LHCN-M2 (cell line): ENCODE measurements at places on chromosomes 2 and 18. TPM values are rescaled to one million over a fixed set of nuclear protein-coding genes. Genes with fewer than 3 reads are reported as not detected.

- no peak for DNase-seq
Measured at GRCh38 chr2:238987352-238987981, 139.6 kb downstream of the TWIST2 start.

Gene TEKT4
- total RNA-seq: not detected in 2 replicates

- DNase-seq: no peak
Measured at GRCh38 chr2:102460467-102460866, 12.6 kb upstream of the SLC9A4 start.

- DNase-seq: no peak
Measured at GRCh38 chr18:35378574-35378896, 1.4 kb upstream of the ZNF396 start.

DNA sequence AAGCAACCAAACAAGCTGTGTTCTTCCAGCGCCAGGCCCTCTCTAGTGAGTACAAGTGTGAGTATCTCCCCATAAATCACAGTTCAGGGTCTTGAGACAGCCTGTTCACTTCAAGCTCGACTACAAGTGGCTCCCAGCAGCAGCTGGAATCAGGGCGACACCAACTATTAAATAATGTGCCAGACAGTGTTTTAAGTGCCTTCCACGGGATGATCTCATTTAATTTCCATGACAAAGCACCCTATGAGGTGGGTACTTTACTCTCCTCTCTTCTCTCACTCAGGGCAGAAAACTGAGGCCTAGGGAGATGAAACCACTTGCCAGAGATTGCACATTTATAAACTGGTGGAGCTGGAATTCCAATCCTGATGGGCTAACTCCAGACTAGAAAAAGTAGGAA lies 2.6 kb upstream of the FAM136A start:
- no peak for DNase-seq

DNA sequence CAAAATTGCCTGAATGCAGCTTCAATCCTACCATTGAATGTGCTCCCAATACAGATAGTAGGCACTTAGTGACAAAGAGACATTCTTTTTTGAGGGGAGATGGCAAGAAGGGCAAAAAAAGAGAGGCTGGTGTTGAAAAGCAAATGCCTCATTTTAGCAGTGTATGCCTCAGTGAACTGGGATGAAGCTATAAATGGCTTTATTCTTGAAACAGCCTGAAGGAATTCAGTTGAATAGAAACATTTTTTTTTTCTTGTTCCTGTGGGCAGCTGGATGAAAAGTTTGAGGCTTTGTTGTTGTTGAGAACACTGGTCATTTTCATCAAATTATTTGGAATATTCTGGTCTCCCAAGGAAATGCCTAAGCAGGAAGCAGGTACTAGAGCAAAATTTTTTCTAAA lies 228.9 kb downstream of the RNF144A start:
- DNase-seq: no peak

DNA sequence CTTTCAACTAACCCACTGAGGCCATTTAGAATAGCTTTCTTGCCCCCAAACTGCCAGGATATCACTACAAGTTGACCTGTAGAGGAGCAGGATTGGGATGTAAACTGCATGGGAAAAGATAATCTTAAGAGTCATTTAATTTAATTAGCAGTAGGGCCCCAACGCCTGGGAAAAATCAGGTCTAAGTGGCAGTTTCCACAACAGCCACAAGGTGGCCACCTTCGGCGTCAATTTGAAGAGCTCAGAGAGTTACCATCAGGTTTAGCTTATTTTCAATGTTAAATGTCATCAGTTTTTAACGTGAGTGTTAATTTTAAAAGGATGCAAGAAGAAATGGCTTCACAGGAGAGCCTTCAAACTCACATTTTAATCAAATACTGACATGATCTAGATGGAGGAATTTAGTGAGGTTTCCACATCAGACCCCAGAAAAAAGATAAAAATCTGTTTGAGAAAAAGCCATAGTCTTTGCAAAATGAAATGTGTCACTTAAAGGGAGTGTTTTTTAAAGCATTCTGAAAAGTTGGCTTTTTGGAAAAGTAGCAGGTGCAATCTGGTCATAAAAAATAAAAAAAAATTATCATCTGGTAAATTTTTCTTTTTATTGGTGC lies 77.3 kb upstream of the UPP2 start:
- peak; percentile 28 for DNase-seq

- no peak for DNase-seq
Measured at GRCh38 chr2:191926671-191927070, 79.8 kb upstream of the CAVIN2 start.

DNA sequence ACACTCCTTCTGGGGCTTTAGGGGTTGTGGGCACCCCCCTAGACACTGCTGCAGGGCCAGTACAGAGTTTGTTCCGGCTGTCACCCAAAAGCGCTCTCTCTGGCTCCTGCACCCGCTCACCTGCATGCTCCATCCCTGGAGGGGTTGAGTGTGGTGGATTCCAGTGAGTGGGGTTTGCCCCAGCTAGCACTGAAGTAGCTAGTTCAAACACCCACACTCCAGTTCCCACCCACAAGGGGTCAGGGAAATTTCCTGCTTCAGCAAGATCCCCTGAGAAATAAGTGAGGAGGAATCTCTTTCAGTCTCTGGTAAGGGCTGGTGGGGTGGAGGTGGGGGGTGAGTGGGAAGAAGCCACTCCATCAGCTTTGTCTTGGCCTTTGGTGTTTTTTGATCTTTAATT lies 73.6 kb downstream of the TMEM17 start:
- DNase-seq: no peak

DNA sequence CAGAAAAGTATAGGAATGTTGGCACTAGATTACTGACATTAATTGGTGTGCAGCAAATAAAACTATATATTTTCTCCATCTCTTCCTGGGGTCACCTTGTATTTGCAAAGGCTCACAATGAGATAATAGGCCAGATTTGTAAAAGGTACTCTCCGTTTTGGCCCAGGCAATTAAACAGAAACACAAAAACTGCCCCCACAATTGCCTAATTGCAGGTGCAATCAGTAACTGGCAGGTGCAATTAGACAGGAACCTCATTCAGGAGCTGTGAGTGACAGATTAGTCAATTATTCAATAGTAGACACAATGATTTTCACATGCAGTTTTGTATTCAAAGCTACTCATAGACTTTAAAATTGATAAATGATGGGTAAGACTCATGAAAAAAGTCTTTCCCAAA lies 451.4 kb upstream of the ID2 start:
- DNase-seq: no peak

Gene L3MBTL4
- not detected in 2 replicates for total RNA-seq

DNA sequence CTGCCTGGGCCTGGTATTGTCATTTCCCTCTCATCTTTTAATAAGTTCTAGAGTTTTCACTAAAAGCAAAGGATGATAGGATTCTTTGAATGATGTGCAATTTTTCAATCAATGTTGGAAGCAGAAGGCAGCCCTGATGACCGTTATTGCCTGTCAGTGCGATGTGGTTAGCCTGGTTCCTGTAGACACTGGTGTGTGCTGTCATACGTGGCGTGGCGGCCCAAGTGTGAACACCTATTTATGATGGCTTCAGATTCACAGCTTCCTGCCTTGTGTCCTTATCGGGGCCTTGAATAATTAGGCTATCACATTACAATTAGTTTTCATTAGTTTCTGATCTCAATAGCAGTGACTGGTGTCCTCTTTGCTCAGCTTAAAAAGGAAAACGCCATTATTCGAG lies 218.5 kb downstream of the TPGS2 start:
- DNase-seq: no peak

Gene TSPYL6
- total RNA-seq: not detected in 2 replicates

- DNase-seq: no peak
Measured at GRCh38 chr18:50114448-50114847, 80.5 kb downstream of the MYO5B start.

GRCh38 chr18:58497845-58498244 lies 131.0 kb downstream of the ALPK2 start:
- no peak for DNase-seq

- no peak for DNase-seq
Measured at GRCh38 chr18:65093346-65093745, 657.5 kb upstream of the CDH7 start.

GRCh38 chr2:225400546-225401400 lies 1.3 kb downstream of the NYAP2 start:
- no peak for DNase-seq
